ENCODE measurements at places on chromosomes 4 and X.

- DNase-seq: no peak
These were observed 75.1 kb upstream of the CXorf66 start for GRCh38 chrX:140040386-140040785.

DNA sequence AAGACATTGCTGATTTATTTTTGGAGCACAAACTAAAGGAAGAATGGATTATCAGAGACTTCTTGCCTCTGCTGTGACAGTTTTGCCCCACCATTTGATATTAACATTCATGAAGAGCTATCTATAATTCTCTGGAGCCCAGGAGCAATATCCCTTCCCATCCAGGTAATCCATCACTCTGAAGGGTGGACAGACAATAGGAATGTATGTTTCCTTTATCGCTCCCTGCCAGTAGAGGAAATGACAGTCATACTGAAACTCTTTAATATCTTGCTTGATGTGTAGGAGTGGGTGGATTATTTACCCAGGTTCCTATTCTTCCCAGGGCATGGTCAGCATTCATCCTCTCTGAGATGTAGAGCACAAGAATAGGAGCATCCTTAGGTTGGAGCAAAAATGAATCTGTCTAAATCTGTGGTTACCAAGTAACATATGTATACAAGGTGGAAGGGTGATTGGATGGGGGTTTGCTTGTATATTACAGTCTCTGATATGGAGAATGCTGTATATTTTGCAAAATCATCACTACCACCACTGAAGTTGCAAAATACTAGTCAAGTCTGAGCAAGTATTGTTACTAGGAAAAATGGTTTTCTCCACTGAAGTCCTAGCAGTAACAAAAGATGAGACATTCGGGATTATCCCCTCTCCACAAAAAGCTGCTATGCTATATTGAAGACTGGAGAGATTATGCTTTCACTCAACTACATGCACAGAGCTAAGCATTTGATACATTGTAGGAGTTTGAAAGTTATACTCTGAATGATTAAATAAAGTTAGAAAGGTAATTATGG lies 151.6 kb downstream of the CBLL2 start:
- no peak for DNase-seq

DNA sequence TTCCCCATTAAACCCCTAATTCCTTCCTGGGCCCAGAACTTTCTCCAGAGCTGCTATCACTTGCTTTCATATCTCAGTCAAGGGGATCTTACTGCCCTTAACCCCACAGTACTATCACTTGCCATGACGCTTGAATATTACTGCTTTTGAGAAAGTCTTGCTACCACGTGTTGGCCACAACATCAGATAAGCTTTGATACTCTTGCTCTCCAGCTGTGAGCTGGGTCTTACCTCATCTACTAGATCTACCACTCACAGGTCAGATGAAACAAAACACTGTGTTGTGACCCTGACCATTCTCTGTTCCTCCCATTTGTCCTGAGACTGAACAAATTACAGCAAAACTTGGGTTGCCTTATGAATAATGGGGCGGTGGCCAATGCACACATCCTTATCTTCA lies 12.1 kb upstream of the TAPT1 start:
- no peak for DNase-seq

- DNase-seq: no peak
These were observed 62.1 kb downstream of the GPC4 start for GRCh38 chrX:133353233-133353632.

GRCh38 chr4:56147371-56147770 lies 198.6 kb downstream of the CEP135 start:
- DNase-seq: no peak

GRCh38 chr4:121380776-121381462 lies at the start of gene QRFPR:
Gene QRFPR, minus strand, starts transcription at chr4:121381018. Its CDS starts 371 bp downstream, at chr4:121380647.
- no peak for DNase-seq

DNA sequence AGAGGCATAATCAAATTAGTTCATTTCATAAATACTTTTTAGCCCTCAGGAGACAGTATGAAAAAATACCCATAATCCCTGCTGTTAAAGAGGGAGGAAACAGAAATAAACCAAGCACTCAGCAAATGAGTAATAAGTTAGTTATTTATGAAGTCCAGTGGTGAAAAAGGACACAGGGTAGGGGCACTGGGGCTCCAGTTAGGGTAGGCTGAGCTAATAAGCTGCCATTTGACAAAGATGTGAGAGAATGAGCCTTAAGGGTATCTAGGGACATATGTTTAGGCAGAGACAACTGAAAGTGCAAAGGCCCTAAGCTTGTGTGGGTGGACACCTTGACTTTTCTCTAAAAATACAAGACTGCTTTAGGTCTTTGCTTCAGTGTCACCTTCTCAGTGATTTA lies 94.4 kb downstream of the IL15 start:
- DNase-seq: no peak

GRCh38 chrX:1172496-1172895 lies 40.0 kb downstream of the CRLF2 start:
- DNase-seq: no peak
